Inflammatory macrophage (primary cell): ENCODE measurements at places on chromosomes 12 and 14.
A peak's percentile ranks its signal among the peaks of the same experiment; 100 is the strongest.

- no peak for DNase-seq
Observed at GRCh38 chr14:97005934-97006333, 208.8 kb downstream of the VRK1 start.

- DNase-seq = peak; percentile 89
Observed at GRCh38 chr14:73825551-73826188, 26.0 kb upstream of the PTGR2 start.

GRCh38 chr14:56208520-56208919 is 90.3 kb downstream of the PELI2 start:
- no peak for DNase-seq

DNA sequence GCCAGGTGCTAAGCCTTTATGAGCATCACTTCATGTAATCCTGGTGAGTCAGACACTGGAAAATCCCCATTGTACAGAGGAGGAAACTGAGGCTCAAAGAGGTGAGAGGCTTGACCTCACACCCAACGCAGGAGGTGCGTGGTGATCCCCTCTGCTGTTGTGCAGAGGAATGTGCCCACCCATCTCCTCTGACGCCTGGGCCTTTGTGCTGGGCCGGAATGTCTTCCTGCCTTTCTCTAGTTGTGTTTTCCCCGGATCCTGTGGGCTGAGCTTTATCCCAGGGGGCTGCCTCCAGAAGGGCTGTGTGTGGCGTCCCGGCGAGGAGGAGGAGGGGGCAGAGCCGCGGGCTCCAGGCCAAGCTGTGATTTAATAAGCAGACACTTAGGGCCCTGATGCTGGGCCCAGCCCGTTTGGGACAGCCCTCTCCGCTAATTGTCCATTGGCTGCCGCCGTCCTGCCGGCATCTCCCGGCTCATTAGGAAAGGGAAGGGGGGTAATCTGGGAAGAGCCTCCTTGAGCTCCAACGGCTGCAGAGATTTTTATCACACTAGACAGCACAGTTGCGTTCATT is 653.6 kb downstream of the MED13L start:
- no peak for DNase-seq

DNA sequence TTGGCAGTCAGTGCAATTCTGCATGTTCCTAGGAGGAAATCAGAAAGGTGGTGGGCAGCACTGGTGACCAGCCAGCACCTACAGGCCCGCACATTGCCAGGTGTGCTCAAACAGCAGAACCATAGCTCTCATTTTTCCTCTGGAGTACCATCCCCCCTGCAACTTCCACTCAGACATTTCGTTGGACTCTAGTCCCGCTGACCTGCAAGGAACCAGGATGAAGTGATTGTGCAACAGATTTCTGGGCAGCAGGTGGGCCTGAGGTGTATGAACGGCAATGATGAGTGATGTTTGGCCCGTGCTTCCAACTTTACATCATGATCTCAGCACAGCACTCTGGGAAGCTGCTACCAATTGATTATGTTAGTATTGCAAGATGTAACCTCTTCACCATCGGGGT is 129.9 kb downstream of the NTF3 start:
- no peak for DNase-seq

GRCh38 chr14:32183151-32184058 is 18.4 kb upstream of the RNU6-7 start:
- DNase-seq = no peak

- no peak for DNase-seq
Observed at GRCh38 chr14:92380582-92380981, 57.6 kb downstream of the SLC24A4 start.

DNA sequence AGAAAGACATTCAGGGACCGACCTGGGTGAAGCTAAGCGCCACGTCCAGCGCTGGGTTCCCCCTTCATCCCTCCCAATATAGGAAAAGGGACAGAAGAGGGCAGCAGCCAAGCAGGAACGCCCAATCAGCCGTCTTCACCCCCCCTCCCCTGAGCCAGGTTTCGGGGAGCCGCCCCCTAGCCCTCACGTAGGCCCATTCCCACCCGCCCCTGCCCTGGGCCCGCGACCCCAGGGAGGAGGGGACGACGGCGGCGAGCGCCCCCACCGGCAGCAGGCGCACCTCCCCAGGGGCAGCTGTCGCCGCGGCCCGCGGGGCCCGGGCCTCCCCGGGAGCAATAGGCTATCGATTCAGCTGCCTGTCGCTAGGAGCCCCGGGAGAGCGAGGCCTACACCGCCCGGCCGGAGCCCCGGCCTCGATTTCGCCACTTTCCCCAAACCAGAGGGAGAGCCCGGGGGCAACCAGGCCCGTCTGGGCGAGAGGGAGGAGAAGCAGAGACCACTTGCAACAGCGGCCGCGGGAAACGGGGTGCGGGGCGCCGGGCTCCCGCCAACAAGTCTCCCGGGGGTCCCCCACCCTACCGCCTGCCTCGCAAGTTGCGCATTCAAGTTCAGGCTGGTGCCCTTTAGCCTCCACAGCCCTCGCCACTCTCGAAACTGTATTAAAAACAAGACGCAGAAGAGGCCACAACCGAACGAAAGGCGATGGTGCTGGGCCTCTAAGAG is 1.3 kb downstream of the DCAF5 start:
- DNase-seq = peak; percentile 71

- no peak for DNase-seq
Observed at GRCh38 chr12:5499566-5500330, 67.8 kb downstream of the NTF3 start.

DNA sequence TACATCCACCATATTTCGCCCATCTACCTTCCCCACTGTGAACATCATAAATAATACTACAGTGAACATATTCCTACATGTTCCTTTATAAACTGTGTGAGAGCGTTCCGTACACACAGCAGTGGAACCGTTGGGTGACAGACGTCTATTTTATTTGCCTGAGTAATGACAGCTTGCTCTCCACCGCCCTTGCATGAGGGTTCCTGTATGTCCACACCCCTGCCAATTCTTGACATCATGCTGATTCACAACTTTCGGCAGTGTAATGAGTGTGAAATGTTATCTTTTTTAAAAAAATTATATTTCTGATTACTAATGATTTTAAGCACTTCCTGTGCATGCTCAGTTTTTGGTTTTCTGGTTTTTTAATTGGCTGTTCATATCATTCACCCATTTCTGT is 4.3 kb upstream of the RAD52 start:
- DNase-seq = peak; percentile 17

DNA sequence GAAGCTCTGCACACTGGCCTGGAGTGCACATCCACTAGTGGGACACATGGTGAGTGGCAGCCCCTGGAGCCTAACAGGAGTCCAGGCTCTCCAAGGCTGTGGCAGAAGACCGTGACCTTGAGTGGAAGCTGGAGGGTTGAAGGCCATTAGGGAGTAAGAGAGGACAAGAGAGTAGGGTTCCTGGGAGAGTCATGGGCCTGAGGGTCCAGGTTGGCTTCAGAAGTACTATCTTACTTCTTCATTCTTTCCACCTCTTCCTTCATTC is 406 bp downstream of the IL23A start:
- no peak for DNase-seq

DNA sequence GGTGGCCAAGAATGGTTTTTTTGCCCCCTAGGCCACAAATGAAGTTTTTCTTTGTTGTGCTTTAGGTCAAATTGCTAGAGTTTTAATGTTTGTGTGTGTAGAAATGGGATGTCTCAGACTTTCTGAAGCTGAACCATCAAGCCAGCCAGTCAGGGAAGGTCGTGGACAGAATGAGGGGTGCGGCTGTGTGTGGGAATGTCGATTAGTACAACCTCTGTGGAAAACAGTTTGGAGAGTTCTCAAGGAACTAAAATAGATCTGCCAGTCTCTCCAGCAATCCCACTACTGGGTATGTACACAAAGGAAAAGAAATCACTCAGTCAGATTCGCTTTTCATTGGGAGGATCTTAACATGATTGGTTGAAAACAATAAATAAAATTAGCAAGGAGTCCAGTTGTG is 44.5 kb downstream of the ACACB start:
- DNase-seq = no peak

DNA sequence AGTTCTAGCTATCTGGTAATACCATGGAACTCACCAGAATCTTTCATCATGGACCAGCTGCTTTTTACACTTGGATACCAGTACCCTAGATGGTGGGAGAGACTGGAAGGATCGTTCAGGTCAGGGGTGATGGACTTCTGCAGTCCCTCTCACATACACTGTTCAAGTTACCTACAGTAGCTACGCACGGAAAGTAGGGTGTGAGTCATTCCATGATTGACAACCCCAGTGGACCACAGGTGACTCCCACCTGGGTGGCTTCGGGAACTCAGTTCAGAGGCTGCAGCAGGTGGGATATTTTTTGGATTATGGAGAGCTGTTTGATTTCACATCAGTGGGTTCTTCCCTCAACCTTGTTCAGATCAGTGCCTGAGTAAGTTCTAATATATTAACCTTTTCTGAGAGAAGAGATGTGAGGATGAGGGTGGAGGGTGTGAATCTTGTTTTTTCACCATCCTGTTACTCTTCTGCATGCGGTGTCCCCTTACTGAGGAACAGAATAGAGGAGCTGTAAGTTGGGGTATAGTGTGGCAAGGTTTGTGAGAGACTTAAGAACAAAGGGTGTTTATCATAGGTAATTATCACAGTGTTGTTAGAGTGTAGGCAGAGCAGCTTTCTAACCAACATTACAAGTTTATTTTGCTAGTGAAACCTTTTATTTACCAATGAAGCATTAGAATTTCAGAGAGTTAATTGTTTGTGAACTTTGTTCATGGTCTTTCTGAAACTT is 39.6 kb downstream of the PRKCH start:
- DNase-seq = no peak

GRCh38 chr12:109949089-109949488 is 47.1 kb downstream of the GIT2 start:
- DNase-seq = no peak

DNA sequence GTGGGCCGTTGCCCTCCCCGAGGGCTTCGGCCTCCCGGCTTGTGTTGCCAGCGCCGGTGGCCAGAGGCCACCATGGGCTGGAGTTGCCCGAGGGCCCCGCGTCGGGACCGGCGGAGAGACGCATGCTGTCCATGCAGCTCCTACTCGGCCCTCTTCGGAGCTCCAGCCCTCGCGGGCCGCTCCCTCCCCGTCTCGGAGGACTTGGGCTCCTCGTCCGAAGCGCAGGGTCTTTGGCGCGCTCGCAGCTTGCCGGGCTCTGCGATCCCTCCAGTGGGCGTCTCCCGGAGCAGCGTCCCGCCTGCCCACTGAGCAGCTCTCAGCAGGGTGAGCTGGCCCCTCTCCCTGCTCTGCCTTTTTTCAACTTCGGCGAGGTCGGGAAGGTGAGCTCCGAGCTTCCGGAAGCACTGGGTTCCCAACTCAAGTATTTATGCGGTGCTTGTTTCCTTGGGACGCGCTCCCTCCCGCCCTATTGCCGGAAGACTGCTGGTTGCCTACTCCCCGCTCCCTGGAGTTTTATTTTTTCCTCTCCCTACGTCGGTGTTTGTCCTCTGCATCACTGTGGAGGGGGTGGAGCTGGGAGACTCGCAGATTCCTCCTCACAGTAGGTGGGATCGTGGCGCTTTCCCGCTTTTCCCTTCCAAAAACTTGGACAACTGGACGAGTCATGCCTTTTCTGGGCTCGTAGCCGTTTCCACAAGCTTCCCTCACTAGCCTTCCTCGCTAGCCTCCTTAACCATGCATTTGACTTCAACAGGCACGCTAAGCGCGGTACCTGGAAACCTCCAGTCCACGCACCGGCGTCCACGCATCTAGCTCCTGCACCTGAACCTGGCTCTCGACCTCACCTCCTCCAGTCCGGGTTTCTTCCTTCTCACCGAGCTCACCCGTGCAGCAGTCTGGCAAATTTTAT is at the start of gene AVPR1A:
TSS of gene AVPR1A (minus strand) at position 489 of the 910 bp plus-strand sequence. CDS start at position 124, 365 bp downstream.
- no peak for DNase-seq

GRCh38 chr14:48735607-48736006 is 850.6 kb downstream of the RPS29 start:
- DNase-seq = no peak

DNA sequence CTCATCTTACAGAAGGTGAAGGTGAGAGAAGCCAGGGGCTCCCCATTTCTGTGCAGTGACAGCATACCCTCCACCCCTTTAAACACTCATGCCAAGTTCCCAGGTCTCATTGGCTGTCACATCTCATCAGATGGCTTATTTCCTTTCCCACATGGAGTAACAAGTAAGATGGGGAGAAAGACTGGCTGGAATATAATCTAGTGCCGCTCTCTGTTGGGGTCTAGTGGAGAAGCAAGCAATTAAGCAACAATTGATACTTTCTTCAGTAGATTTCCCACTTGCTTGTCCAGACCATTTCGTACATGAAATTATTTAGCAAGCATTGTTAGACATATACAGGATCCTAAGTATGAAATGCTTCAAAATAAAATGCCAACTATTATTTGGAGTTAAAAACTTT is 92.2 kb downstream of the SLC5A8 start:
- DNase-seq = no peak

DNA sequence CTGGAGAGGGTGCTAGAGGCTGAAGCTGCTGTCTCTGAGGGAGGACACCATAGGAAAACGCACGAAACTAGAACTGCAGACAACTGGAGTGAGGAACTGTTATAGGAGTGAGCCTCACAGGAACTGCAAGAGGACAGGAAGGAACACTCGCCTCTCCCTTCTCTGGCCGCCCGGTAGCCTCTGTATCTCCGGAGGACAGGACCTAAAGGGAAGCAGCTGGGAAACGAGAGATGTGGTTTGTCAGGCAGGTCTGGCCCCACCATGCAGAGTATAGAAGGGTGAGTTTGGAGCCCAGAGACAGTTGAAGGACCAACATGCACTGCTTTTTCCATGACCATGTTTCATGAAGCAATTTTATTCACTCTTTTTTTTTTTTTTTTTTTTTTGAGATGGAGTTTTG is 127.3 kb downstream of the EFCAB11 start:
- peak; percentile 7 for DNase-seq

DNA sequence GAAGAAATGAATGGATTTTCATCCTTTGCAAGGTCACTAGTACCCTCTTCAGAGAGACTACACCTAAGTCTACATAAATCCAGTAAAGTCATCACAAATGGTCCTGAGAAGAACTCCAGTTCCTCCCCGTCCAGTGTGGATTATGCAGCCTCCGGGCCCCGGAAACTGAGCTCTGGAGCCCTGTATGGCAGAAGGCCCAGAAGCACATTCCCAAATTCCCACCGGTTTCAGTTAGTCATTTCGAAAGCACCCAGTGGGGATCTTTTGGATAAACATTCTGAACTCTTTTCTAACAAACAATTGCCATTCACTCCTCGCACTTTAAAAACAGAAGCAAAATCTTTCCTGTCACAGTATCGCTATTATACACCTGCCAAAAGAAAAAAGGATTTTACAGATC is 40.8 kb downstream of the SPATA7 start:
- DNase-seq = no peak

DNA sequence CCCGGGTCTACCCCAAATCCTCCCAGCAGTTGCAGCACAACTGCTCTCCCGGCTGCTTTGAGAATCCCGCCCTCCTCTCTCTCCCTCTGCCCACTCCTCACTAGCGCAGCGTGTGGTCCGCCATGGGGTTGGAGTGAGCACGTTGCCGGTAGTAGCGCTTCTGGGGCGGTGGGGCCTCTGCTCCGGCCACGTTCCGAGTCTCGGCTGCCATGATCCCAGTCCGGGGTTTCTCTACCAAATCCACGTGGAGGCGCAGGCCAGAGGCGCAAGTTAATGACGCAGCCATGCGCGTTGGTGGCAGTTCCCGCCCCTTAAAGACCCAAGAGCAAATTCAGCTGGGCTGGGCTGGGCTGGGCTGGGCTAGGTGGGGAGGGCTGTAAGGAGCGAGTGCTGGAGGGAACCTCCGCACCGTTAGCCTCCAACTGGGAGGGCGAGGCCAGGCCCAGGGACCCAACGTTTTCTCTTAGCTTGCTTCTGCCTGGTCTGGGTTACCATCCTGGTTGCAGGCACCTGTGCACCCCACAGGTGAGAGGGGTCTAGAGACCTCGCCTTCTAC is at the start of gene METTL1:
TSS of gene METTL1 (minus strand) at position 233 of the 556 bp plus-strand sequence. CDS start at position 211, 22 bp downstream.
- peak; percentile 98 for DNase-seq
